ENCODE measurements at places on chromosomes 7 and 10.

DNA sequence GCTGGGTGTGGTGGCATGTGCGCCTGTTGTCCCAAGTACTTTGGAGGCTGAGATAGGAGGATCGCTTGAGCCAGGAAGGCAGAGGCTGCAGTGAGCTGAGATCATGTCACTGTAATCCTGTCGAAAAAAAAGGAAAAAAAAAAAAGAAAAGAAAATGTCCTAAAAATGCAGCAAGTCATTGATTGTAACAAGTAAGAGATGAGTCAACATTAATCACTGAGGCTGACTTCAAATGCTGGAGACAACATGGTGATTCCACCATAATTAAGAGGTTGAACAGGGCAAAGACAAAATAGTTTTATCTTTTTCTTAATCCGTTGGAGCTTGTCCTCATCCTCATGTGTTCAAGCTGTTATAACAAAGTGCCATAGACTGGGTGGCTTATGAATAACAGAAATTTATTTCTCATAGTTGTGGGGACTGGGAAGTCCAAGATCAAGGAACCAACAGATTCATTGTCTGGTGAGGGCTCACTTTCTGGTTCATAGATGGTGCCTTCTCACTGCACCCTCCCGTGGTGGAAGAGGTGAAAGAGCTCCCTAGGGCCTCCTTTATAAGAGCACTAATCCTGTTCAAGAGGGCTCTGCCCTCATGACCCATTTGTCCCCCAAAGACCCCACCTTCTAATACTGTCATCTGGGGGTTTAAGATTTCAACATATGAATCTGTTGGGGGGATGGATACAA, 60.3 kb downstream of the TBXAS1 start:
- no peaks in the 10 kb centered on the region for H3K4me1 ChIP-seq
- no peak overlapping the region for H3K4me3 ChIP-seq
- no peak overlapping the region for H3K27ac ChIP-seq
- peaks cover 7% of the 10 kb centered on the region for H3K27me3 ChIP-seq

GRCh38 chr10:17109475-17110207, 20.0 kb downstream of the CUBN start:
- H3K4me3 ChIP-seq, result no peak overlapping the region
- no peak overlapping the region for H3K27ac ChIP-seq
- no peaks in the 10 kb centered on the region for H3K27me3 ChIP-seq
- no peak for DNase-seq
- no peaks in the 10 kb centered on the region for H3K4me1 ChIP-seq

GRCh38 chr7:139830782-139831501, 1.9 kb downstream of the TBXAS1 start:
- H3K27ac ChIP-seq, result peak overlapping the region; percentile 44
- H3K27me3 ChIP-seq, result no peaks in the 10 kb centered on the region
- DNase-seq, result no peak
- no peak overlapping the region for H3K4me3 ChIP-seq

- no peak overlapping the region for H3K4me3 ChIP-seq
- H3K27me3 ChIP-seq, result no peaks in the 10 kb centered on the region
- H3K27ac ChIP-seq, result no peak overlapping the region
Measured at GRCh38 chr7:106375499-106375898, 90.7 kb upstream of the NAMPT start.

Measured in T-cell (primary cell).